ENCODE measurements at places on chromosomes 4 and X. TPM values are rescaled to one million over a fixed set of nuclear protein-coding genes. Genes with fewer than 3 reads are reported as not detected.

Gene DSPP
- not detected for total RNA-seq

Gene FRMD7
- total RNA-seq: not detected

Gene SPP1
- total RNA-seq: 1,002 TPM

Gene MMAA
- total RNA-seq: 5.0 TPM

Gene PAPSS1
- total RNA-seq: 41.6 TPM

Gene SPATA18
- total RNA-seq: not detected

DNA sequence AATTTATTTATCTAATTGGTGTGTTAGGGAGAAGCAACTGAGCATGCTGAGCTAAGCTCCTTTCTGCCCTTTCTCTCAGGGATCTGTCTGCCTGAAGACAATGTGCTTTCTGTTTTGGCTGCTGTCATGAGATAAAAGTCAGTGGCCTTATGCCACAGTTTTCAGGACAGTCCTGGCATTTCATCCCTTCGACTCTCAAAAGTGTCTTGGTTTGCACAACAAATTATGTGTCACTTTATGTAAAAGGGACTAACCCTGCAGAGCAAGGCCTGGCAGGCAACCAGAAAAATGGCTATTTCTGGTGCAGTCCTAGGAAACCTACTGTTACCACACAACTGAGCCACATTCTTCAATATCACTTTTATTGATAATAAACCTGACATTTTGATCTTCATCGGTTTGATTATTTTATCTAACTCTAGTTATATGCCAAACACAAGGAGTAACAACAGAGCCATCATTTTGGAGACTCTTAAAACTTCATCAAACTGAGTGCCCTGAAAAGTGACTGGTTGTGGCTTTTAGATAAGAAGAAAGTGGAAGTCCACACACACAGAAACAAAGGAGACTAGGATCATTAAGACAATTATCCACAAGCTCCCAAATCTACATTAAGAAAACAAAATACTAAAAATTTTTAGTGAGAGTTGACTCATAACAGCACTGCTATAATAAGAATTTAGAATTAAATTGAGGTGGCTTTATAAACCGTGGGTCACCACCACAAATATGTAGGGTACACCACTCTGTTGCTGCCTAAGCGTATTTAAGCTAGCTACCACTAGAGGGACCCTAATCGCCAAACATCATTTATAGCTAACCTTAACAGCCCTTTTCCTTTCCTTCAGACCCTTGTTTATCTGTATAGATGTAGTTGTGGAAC is 95.9 kb upstream of the PTPN13 start:
- peak; percentile 8 for DNase-seq

- no peak for DNase-seq
These were observed 95.9 kb upstream of the TRPC3 start for GRCh38 chr4:122047456-122048425.

DNA sequence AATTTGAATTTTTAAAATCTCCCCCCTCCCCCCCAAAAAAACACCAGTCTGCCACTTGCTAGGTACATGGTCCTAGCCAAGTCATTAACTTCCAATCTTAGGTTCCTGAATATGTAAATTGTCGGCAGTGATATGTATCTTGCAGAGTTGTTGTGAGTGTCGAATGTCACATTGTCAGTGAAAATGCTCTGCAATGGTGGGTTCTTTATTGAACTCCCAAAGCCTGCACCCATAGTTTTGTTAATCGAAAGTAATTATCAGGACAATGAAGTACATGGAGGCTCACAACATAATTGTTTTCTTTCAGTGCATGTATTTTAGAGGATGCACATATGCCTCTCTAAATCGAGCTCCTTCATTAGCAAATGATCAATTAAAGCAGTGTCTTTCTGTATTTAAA is 185.6 kb upstream of the S100G start:
- no peak for DNase-seq

DNA sequence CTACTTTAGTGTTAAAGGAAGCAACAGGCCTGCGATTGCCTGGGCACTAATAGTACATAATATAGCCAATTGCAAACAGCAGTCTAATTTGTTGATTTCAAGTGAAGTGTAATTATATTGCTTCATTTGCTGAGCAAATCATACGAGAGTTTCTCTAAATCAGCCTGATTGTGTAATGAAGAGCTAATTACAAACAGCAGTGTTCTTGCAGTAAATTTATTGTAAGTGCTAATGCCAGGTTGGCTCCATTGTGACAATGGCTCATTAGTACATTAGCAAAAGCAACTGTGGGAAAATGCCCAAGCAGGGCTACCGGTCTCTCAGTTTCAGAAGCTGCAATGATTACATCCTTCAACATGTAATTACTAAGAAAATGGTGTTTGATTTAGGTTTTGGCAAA is 591.5 kb downstream of the GALNTL6 start:
- no peak for DNase-seq

DNA sequence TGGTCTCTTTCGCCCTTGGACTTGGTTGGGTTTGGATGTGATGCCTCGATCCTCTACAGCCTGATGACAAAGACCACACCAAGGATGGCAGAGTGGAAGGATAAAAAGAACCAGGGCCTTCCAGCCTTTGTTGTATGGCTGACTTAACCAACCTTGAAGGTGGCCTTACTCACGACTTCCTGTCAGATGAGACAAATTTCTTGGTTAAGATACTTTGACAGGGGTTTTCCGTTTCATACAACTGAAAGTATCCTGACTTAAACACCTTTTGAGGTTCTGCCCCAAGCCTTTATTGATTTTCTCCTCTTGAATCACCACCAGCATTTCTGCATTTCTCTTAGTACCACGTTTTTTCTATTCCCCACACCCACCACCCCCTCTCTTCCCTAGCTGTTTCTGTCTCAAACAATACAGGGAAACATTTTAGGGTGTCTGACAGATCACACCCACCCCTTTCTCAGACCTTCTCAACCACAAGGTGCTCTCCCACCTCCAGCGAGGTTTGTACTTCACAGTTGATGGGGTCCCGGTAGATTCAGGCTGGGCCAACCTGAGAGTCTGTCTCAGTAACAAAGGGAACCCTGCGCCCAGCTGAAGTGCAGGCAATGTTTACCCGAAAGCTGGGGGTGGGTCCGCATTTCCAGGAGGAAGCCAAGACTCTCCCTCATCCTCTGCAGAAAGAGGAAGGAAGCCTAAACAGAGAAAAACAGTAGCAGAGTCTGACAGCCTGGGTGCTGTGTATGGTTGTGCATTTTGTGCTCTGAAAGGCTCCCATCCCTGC is 5.0 kb upstream of the TSPAN5 start:
- no peak for DNase-seq

- no peak for DNase-seq
These were observed 977.3 kb downstream of the C4orf33 start for GRCh38 chr4:130073145-130073790.

DNA sequence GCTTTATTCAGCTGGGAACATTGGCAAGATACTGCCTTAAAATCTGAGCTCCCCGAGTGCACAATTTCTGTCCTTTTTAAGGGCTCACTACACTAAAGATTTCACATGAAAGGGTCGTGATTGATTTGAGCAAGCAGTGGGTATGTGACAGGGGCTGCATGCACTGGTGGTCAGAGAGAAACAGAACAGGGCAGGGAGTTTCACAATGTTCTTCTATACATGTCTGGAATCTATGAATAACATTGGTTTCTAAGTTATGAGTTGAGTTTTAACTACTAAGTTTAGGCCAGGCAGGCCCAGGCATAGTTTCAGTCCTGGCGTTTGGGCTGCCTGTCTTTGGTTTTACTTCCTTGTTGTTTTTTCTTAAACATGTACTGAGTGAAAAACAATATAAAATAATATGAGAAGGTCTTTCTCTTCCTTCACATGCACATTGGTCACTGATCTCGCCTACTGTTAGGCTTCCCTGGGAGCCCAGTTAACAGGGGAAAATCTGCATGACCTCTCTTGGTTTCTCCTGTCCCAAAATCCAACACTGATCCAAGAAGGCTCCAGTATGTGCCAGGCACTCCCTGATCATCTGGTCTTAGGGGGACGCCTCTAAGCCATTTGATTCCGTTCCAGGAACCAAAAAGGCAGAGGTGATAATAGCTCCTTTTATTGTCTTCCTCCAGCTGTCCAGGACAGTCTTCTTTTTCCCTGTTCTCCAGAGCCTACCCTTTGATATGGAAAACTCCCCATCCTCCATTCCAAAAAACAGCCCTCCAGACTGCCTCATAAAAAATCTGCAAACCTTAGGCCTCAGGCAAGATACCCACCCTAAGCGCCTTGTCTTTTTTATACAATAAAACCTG is at the start of gene UGT2B17:
TSS of gene UGT2B17 (minus strand) at position 51 of the 854 bp plus-strand sequence. CDS start 7,838 bp downstream, outside the sequence.
- DNase-seq: no peak

DNA sequence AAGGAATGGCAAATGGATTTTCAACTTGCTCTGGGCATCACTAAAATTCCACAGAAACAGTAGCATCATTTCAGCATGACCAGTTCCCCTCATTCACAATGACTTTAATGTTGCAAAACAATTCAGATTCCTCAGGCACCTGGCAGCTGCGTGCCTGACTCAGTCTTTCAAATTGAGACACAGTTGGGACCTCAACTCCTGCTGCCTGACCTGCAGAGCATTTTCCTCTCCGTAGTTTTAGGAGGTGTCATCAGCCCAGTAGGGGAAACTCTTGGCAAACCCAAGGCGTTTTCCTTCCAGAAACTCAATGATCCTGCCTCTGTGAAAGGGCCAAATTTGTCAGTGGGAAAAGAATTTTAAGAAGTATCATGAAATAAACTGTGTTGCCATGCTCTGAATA is 388.9 kb downstream of the SPRY1 start:
- no peak for DNase-seq

GRCh38 chr4:163673848-163674697 is 179.6 kb downstream of the TMA16 start:
- DNase-seq: no peak

- DNase-seq: no peak
These were observed 43.7 kb downstream of the IL21 start for GRCh38 chr4:122577189-122577553.

DNA sequence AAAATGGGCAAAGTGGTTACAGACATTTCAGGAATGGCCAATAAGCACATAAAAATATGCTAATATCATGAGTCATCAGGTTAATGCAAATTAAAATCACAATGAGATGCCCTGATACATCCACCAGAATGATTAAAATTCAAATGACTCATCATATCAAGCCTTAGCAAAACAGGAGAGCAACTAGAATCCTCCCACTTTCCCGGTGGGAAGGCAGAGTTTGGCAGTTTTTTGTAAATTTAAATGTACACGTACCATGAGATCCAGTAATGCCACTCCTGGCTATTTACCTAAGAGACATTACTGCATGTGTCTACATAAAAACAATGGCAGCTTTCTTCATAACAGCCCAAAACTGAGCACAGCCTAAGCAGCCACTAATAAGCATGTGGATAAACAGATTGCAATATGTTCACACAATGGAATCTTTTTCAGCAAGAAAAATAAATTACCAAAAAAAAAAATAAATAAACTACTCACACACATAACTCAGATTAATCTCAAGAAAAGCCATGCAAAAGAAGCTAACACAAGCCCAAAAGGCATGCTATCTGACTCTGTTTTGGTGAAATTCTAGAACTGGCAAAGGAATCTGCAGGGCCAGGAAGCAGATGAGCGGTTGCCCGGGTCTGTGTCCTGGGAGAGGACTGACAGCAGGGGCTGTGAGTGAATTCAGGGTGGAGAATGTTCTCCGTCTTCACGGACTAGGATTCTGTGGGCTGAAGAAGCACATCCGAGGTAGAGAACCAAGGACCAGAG is 48.8 kb downstream of the AFAP1 start:
- DNase-seq: no peak

- DNase-seq: no peak
These were observed 652.1 kb downstream of the ANKRD50 start for GRCh38 chr4:124060261-124060918.

GRCh38 chrX:2620576-2620975 is 70.5 kb upstream of the CD99 start:
- no peak for DNase-seq

DNA sequence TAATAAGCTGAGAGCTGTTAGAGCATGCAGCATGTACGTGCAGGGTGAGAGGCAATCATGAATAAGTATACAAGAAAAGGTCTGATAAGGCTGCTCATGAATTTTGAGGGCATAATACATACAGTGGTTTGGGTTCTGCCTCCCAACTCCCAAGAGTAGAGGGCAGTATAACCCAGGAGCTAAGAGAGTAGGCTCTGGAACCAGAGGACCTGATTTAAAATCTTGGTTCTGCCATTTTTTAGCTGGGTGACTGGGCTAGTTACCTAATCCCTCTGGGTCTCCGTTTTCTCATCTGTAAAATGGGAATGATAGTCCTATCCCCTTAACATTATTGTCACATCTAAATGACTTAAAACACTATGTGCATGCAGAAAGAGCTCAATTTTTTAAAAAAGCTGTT is 85.3 kb downstream of the LNX1 start:
- no peak for DNase-seq

- DNase-seq: no peak
These were observed 270.6 kb downstream of the BANK1 start for GRCh38 chr4:102061133-102061532.

DNA sequence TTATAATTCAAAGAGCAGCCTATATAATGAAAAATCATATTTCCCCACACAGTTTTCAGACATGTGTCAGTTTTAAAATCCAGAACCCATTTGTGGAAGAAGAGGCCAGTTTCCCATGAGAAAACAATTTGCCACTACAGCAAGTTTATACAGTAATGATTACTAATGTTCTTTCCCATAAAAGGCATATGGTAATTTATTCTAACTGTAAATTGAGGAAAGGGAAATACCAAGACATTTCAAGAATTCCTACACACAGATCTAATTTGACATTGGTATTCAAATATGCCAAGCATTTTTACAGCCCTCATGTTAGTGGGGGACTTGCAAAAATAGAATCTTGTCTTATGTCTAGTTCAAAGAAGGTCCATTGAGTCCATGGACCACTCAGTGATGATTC is 1368.6 kb downstream of the FSTL5 start:
- DNase-seq: no peak

- no peak for DNase-seq
These were observed 6.7 kb upstream of the WFS1 start for GRCh38 chr4:6262847-6263487.

GRCh38 chrX:100680756-100681155 is 36.8 kb downstream of the SRPX2 start:
- no peak for DNase-seq

DNA sequence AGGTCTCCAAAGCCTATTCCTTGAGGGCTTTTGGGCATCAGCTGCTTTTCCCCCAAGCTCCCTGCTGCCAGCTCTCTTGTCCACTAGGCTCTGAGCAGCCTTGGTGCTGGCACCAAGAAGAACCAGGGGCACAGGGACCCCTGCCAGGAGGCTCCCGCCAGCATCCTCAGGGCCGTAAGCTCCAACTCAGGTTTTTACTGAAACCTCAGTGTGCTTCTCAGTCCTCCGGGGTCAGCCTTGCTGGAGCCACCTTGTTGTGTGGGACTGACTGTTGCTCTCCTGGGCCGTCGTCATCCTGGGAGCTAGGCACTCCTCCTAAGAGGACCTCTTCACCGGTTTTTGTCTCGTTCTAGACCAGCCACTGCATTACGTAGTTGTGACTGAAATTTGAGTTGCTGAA is 38.9 kb downstream of the NOP14 start:
- DNase-seq: no peak
